Fibroblast of skin of abdomen (primary cell): ENCODE measurements at places on chromosomes 2 and 18.
A peak's percentile ranks its signal among the peaks of the same experiment; 100 is the strongest.

- no peak for DNase-seq
Observed at GRCh38 chr2:173050684-173051083, 25.0 kb upstream of the MAP3K20 start.

DNA sequence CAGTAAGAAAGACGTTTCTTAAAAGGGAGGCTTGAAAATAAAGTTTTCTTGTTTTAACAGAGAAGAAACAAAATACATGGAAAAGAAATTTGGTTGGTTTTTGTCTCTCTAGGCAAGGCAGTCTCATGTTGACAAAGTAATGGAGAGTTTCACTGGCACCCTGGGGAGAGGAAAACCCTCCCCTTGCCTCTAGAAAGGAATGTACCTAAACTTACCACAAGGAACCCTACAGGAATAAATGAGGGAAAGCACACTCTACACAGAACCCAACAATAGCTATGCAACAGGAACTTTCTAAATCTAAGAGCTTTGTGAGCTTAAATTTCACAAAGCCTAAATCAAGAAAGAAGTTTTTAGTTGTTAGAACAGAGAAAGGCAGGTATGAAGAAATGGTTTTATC is 37.0 kb downstream of the FIGN start:
- DNase-seq = no peak

DNA sequence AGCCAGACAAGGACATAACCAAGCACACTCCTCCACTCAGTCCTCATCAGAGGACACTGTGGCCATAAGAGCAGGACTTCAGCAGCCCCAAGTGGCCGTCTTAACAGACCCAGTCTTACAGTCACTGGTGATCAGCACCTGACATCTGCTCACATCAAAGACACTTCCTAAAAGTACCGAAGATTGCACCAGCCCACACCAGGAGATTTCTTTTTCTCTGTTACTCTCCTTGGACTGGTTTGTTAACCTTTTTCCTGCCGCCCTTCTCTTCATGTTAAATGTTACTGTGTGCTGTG is 44.1 kb downstream of the MRPS5 start:
- DNase-seq = no peak

DNA sequence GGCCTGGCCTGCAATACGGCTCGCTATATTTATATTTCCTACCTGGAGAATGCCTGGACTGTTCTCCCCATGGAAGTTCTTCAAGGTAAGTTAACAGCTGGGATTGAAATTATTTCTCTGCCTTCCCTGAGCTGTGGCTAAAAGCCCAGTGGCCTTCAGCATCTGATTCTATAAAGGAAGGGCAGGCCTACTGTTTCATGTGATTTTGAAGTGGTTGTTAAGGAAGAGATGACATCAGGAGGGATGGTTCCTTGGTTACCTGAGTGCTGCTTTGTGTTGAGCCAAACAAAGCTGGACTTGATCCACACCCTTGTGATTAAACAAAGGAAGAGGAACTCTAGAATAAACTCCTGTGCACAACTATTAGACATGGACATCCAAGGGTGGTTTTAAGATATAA is 61.6 kb downstream of the MFSD6 start:
- DNase-seq = peak; percentile 12
